Activated T-cell treated with anti-CD3 and anti-CD28 coated beads for 24 hours (primary cell): ENCODE measurements at places on chromosomes 7 and 10.

GRCh38 chr10:124511205-124512039 lies 49.8 kb downstream of the LHPP start:
- no peak for DNase-seq

- DNase-seq: no peak
Measured at GRCh38 chr7:23018750-23019149, 4.8 kb upstream of the HYCC1 start.

GRCh38 chr10:72887043-72887442 lies 6.5 kb upstream of the OIT3 start:
- DNase-seq: no peak

DNA sequence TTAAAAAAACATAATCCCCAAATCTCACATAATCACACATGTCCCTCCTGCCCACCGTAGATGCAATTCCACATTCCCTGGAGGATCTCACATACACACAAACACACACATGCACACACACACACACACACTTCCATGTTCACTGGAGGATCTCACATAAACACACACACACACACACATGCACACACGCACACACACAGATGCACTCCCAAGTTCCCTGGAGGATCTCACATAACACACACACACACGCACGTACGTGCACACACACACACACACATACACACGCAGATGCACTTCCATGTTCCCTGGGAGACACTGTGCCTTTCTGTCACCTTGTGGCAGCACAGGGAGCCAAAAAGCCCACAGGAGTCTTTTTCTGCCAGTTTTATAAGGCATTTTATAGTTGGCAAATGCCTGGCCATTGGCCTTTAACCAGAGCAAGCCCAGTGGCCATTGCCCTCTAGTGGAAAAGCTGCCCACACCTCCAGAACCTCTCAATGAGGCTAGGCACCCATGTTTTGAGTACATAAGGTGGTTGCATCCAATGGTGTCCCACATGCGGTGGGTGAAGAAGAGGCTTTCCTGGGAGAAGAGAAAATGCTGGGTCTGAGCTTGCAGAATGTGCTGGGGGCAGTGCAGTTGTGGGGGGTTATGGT lies 115.4 kb upstream of the ACBD5 start:
- DNase-seq: no peak

GRCh38 chr7:51023547-51023946 lies 240.9 kb upstream of the GRB10 start:
- no peak for DNase-seq

DNA sequence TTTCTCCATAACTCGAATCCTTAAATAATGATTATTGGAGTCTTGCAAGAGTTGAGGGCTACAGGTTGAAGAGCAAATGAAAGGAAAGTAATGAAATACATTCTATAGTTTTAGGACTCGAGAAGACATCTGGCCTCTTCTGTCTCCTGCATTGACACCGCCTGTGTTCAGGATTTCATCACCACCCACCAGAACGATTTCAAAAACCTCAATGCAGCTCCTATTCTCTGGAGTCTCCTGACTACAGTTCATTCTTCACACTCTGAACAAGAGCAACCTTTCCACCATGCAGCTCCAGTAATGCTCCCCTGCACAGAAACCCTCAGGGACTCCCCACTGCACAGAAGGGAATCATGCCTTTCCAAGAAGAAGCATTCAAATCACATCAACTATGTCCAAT lies 5.5 kb downstream of the IL15RA start:
- no peak for DNase-seq

- DNase-seq: no peak
Measured at GRCh38 chr7:45973725-45974532, 52.9 kb upstream of the IGFBP3 start.

- no peak for DNase-seq
Measured at GRCh38 chr7:28573059-28573553, 160.8 kb downstream of the CREB5 start.

GRCh38 chr7:38321515-38321944 lies 48.1 kb upstream of the TARP start:
- no peak for DNase-seq

- DNase-seq: no peak
Measured at GRCh38 chr10:57952741-57953140, 315.0 kb downstream of the IPMK start.

DNA sequence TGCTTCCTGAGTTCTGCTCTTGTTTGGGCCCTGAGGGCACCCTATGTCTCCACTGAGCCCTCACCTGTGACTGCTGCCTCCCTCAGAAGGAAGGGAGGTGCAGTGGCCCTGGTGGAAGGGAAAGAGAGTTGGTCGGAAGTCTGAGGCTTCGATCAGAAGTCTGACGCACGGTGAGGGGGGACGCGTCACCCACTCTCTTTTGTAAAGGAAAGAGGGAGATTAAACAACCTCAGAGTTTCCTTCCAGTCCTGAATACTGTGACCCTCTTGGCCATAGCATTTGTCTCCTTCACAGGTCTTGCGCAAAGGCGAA lies 31.4 kb upstream of the TRIM8 start:
- DNase-seq: peak; percentile 31

DNA sequence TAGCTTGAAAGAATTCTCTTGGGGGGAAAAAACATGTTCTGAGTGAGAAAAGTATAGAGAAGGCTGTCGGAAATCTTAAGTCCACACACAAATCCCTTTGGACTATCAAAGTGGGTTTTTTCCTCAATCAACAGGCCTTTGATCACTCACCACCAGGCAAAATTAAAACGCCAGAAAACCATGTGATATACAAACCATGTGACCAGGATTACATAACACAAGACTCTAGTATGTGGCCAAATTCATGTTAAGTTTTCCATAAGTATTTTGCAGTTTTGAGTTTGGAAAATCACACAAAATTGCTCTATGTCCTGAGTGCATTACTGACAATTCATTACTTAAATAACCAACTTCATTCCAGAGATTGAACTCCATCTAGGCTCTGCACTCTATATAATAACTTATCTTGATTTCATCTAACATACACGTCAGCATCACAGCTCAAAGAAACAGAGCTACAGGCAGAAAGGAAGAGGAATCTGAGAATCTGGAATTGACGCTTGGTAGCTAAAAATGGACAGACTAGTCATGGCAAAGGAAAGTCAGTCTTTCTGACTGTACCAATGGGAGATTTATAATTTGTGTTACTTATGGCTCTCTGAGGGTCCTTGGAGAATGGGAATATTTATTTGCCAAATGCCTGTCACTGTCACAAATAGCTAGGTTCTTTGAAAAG lies 383.5 kb downstream of the SFMBT2 start:
- DNase-seq: no peak

DNA sequence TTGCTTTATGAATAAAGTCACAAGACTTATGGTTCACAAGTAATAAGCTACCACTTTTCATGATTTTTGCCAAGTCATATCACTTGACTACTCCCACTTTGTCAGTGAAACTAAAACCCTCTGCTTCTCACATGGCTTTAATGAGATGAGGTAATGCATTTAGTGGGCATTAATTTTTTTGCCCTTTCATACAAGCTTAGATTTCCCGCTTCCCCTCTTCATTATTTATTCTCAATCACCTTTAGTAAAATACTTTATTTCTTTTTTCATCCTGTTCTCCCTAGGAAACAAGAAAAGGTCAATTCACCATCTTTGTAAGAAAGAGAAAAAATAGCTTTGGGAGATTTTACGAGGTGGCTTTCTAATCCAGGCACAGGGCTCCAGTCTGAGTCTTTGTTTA lies 109.6 kb upstream of the STARD3NL start:
- DNase-seq: no peak

DNA sequence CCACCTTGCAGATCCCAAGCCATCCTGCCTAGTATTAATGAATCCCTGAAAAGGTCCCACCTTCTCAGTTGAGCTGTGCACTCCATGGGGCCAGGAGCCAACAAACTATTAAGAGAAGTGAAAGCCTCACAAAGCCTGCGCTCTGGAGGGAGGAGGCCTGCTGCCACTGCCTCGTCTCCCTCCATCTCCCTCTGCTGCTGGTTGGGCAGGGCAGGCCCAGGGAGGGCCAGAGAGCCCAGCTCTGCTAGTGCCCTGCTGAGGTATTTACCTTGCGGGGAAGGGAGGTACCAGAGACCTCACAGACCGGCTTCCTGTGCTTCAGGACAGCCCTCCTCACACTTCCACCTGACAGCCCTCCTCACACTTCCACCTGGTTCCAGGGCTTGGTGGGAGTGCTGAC lies 171.5 kb downstream of the SH3PXD2A start:
- DNase-seq: no peak

DNA sequence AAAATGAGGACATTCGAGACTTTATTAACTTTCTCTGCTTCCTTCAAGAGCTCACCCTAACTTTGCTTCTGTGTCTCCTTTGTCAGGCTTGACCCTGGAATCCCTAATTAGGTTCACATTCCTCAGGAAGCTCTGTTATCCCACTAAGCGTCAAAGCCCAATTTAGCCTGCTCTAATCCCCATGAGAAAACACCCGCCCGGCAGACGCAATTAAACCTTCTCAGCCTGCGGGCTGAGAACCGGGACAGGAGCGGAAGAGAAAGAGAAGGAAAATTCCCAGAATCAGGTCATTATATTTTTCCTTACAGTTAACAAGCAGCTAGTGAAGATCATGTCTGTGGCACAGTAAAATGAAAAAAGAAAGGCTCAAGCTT lies 93.0 kb downstream of the TNS3 start:
- DNase-seq: no peak
